PC-3 (cell line): ENCODE measurements at places on chromosomes 1 and 21. TPM values are rescaled to one million over a fixed set of nuclear protein-coding genes. Genes with fewer than 3 reads are reported as not detected.

DNA sequence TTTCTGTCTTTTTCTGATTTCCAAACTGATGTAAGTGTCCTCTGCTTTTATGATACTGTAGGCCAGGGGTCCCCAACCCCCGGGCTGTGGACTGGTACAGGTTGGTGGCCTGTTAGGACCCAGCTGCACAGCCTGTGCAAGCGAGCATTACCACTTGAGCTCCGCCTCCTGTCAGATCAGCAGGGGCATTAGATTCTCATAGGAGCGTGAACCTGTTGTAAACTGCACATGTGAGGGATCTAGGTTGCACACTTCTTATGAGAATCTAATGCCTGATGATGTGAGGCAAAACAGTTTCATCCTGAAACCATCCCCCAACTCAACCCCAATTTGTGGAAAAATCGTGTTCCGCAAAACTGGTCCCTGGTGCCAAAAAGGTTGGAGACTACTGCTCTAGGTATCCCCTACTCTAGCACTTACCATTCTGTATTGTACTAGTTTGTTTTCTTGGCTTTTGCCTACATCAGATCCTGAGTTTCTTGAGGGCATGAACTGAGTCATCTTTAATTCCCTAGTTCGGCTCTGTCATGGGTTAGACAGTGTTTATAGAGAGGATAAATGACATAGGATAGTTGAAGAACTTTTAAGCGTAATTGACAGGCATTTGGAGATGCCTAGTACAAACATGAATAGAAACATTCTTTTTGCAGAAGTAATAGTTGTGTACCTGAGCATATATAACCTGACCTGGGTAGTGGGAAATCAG is 4.1 kb downstream of the ABCD3 start:
- no peaks in the 10 kb centered on the region for H3K36me3 ChIP-seq
- H3K27ac ChIP-seq, result no peak overlapping the region
- peak; percentile 62 for DNase-seq

- H3K36me3 ChIP-seq, result peaks cover 32% of the 10 kb centered on the region
- no peaks in the 10 kb centered on the region for H3K4me1 ChIP-seq
- DNase-seq, result no peak
- H3K27ac ChIP-seq, result no peak overlapping the region
These were observed 56.5 kb downstream of the CCDC18 start for GRCh38 chr1:93237021-93237420.

- peaks cover 52% of the 10 kb centered on the region for H3K4me1 ChIP-seq
- no peak overlapping the region for H3K4me3 ChIP-seq
- H3K27ac ChIP-seq, result peak overlapping the region; percentile 72
- DNase-seq, result peak; percentile 64
These were observed 29.7 kb downstream of the C1orf21 start for GRCh38 chr1:184416481-184416880.

- H3K36me3 ChIP-seq, result no peaks in the 10 kb centered on the region
- H3K27me3 ChIP-seq, result no peaks in the 10 kb centered on the region
- DNase-seq, result no peak
- H3K27ac ChIP-seq, result no peak overlapping the region
These were observed 26.6 kb downstream of the UBE4B start for GRCh38 chr1:10059342-10059718.

DNA sequence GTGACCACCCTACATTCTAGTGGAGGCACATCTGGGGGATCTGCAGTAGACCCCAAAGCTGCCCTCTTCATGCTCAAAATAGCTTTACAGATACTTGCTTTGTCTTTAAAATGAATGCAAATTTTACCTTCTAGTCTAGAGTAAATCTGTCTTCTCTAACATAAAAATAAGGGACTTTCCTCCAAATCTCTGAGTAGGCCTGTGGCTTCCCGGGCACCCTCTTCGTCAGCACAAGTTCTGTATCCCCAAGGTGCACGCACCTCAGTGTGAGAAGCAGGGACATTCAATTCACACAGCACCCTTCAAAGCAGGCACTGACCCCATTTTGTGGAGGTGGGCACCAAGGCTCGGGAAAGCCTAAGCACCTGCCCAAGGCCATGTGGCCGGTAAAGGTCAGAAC is 19.0 kb downstream of the MEF2D start:
- peaks cover 46% of the 10 kb centered on the region for H3K36me3 ChIP-seq
- no peak overlapping the region for H3K27ac ChIP-seq
- no peak overlapping the region for H3K4me3 ChIP-seq
- no peaks in the 10 kb centered on the region for H3K27me3 ChIP-seq
- H3K4me1 ChIP-seq, result peaks cover 15% of the 10 kb centered on the region
- DNase-seq, result no peak

DNA sequence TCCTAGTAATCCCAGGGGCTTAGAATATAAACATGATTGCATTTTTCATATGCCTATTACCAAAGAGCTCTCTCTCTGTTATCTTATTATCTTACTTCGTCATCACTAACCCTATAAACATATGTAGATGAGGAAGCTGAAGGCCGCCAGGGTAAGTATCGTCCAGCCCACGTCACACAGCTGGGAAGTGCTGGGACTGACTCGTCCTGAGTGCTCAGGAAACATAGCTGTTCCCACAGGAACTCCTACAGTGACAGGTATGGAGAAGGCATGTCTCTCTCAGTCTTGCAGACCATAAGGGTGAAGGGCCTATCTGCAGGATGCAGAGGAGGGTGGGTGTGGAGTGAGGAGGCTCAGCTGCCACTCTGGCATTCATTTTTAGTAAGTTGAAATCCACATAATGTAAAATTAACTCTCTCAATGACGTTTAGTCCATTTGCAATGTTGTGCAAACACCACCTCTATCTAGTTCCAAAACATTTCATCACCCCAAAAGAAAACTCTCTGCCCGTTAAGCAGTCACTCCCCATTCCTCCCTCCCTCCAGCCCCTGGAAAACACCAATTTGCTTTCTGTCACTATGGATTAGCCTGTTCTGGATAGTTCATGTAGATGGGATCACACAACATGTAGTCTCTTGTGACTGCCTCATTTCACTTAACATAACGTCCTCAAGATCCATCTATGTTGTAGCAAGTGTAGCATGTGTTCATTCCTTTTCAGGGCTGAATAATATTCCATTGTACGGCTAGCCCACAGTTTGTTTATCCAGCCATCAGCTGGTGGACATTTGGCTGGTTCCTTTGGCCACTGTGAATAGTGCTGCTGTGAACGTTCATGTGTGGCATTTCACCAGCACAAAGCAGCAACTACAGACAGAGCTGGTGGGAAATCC is 68.3 kb downstream of the TCP10L start:
- DNase-seq, result peak; percentile 82
- peak overlapping the region; percentile 93 for H3K27ac ChIP-seq
- H3K27me3 ChIP-seq, result no peaks in the 10 kb centered on the region
- no peaks in the 10 kb centered on the region for H3K36me3 ChIP-seq

- no peak for DNase-seq
- H3K27ac ChIP-seq, result no peak overlapping the region
- H3K36me3 ChIP-seq, result no peaks in the 10 kb centered on the region
- no peaks in the 10 kb centered on the region for H3K4me1 ChIP-seq
- no peaks in the 10 kb centered on the region for H3K27me3 ChIP-seq
These were observed 7.0 kb downstream of the PLPPR4 start for GRCh38 chr1:99271249-99271648.

- peaks cover 14% of the 10 kb centered on the region for H3K4me1 ChIP-seq
- H3K4me3 ChIP-seq, result no peak overlapping the region
- no peak overlapping the region for H3K27ac ChIP-seq
- H3K36me3 ChIP-seq, result no peaks in the 10 kb centered on the region
- DNase-seq, result no peak
- H3K27me3 ChIP-seq, result no peaks in the 10 kb centered on the region
These were observed 47.1 kb downstream of the ZNF697 start for GRCh38 chr1:119600976-119601375.

DNA sequence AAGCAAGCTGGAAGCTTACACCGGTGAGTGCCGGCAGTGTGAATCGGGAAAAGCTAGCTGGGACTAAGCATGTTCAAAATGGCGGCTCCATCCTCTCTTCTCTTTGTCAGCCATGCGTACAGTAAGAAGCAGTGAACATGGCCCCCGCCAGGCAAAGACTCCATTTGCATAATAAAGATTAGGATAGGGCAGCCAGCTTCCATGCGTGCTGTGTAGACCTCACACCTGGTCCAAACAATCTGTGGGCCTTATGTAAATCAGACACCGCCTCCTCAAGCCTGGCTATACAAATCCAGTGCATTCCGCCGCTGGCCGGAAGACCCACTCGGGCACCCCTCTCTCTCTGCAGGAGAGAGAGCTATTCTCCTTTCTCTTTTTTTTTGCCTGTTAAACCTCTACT is 150.3 kb downstream of the TIAM1 start:
- H3K4me1 ChIP-seq, result peaks cover 23% of the 10 kb centered on the region
- H3K36me3 ChIP-seq, result no peaks in the 10 kb centered on the region
- no peak overlapping the region for H3K27ac ChIP-seq
- H3K4me3 ChIP-seq, result no peak overlapping the region
- DNase-seq, result no peak

DNA sequence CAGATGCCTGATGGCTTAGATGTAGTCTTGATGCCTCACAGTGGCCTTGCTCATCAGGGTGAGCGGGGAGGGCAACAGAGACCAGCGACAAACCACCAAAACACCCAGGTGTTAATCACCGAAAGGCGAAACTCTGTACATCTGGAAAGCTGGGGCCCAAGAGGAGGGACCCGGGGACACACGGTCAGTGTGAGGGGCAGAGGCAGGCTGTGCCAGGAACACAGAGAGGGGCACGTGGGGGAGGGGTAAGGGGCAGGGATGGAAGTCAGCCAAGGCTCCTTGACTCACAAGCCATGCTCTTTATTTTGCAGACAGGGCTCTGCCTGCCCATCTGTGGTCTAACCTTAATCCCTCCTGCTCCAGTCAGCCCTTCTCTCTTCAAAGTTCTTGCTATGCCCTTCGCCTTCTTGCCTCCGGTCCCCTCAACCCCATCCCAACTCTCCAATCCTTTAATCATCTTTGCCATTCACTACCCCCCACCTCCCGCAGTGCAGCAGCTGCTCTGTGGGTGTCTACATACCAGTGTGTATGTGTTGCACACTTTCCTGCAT is 4.3 kb downstream of the MEF2D start:
- H3K4me1 ChIP-seq, result peaks cover 29% of the 10 kb centered on the region
- H3K4me3 ChIP-seq, result no peak overlapping the region
- H3K27ac ChIP-seq, result no peak overlapping the region
- DNase-seq, result no peak
- H3K36me3 ChIP-seq, result 0 out of 2 replicates have a peak, but pooled peaks cover 8% of the 10 kb centered on the region

- H3K36me3 ChIP-seq, result no peaks in the 10 kb centered on the region
- peaks cover 55% of the 10 kb centered on the region for H3K27me3 ChIP-seq
- no peak overlapping the region for H3K27ac ChIP-seq
- no peaks in the 10 kb centered on the region for H3K4me1 ChIP-seq
These were observed 35.5 kb upstream of the LRRC52 start for GRCh38 chr1:165508291-165508690.

DNA sequence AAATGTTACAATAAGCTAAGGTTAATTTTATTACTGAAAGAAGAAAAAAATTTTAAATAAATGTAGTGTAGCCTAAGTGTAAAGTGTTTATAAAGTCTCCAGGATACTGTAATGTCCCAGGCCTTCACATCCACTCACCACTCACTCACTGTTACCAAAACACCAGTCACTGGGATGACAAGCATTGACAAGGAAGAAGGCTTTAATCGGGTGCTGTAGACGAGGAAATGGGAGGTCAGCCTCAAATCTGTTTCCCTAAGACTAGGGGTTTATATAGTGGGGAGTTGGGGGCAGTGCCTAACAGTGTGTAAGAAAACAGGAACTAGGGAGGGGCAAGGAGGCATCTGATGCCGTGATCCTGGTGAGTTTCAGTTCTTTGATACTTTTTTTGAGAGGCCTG is 69.4 kb downstream of the CHRM3 start:
- no peak overlapping the region for H3K4me3 ChIP-seq
- 0 out of 2 replicates have a peak, but pooled peaks cover 4% of the 10 kb centered on the region for H3K4me1 ChIP-seq
- H3K27me3 ChIP-seq, result no peaks in the 10 kb centered on the region

- H3K36me3 ChIP-seq, result no peaks in the 10 kb centered on the region
- H3K27me3 ChIP-seq, result peaks cover 24% of the 10 kb centered on the region
- peak; percentile 43 for DNase-seq
- H3K4me1 ChIP-seq, result no peaks in the 10 kb centered on the region
These were observed 10.0 kb downstream of the PDPN start for GRCh38 chr1:13593511-13594131.

- H3K27me3 ChIP-seq, result no peaks in the 10 kb centered on the region
- H3K27ac ChIP-seq, result peak overlapping the region; percentile 97
- DNase-seq, result no peak
These were observed 95.0 kb downstream of the TEX35 start for GRCh38 chr1:178607718-178608408.

- DNase-seq, result no peak
- H3K4me1 ChIP-seq, result no peaks in the 10 kb centered on the region
- no peaks in the 10 kb centered on the region for H3K36me3 ChIP-seq
- H3K27ac ChIP-seq, result no peak overlapping the region
- no peak overlapping the region for H3K4me3 ChIP-seq
These were observed 78.8 kb downstream of the MRPL39 start for GRCh38 chr21:25528515-25528914.

DNA sequence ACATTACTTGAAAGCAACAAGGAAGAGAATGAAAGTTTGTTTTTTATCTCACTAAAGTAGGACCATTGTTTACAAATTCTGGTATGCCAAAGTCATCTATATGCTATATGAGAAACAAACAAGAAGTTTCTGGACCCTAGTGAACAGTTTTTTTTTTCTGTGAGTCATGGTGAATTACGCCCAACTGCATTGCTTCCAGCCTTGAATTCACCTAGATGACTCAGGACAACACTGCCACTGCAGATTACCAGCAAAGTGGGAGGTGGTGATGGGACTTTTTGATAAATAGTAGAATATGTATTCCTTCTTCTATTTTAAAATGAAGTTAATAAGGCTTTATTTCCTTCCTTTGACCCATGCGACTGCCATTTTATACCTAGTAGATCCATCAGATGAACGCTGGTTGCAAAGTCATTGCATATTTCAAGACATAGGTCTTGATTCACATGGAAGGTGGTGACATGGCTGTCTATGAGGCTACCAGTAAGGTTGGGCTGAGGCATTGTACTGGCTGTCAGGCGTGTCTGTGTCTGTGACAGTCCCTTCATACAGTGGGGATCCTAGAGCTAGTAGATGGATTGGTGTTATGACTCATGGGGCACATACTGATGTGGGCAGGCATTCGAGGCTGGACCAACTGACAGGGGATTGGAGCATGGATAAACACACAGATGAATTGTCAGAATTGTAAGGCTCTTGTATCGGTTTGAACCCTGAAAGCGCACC is 49.1 kb upstream of the APOBEC4 start:
- H3K36me3 ChIP-seq, result no peaks in the 10 kb centered on the region
- H3K27ac ChIP-seq, result no peak overlapping the region
- H3K27me3 ChIP-seq, result no peaks in the 10 kb centered on the region
- H3K4me1 ChIP-seq, result no peaks in the 10 kb centered on the region; the same call in 1 of the 2 replicates
- no peak for DNase-seq

- no peak overlapping the region for H3K4me3 ChIP-seq
- H3K27ac ChIP-seq, result no peak overlapping the region
- no peak for DNase-seq
These were observed 8.8 kb upstream of the RNF223 start for GRCh38 chr1:1082776-1083415.

- H3K27me3 ChIP-seq, result no peaks in the 10 kb centered on the region
- no peak overlapping the region for H3K4me3 ChIP-seq
- H3K27ac ChIP-seq, result no peak overlapping the region
- no peak for DNase-seq
- peaks cover 18% of the 10 kb centered on the region for H3K4me1 ChIP-seq
- no peaks in the 10 kb centered on the region for H3K36me3 ChIP-seq
These were observed 519.1 kb downstream of the SMYD3 start for GRCh38 chr1:245987997-245988392.

PTP4A2 gene
- 335 and 340 TPM in 2 replicates for total RNA-seq

RGS18 gene
- total RNA-seq, result not detected in 2 replicates

FCGR1A gene
- not detected in 2 replicates for total RNA-seq

SERINC2 gene
- 44.6 and 51.5 TPM in 2 replicates for total RNA-seq

TAGLN2 gene
- 1,281 and 1,584 TPM in 2 replicates for total RNA-seq

ST6GALNAC5 gene
- 0.36 and 1.2 TPM in 2 replicates for total RNA-seq

GNG12 gene
- 54.1 and 66.1 TPM in 2 replicates for total RNA-seq

GPA33 gene
- total RNA-seq, result 0.04 and 0.12 TPM in 2 replicates

HUNK gene
- not detected in 2 replicates for total RNA-seq

KCNA3 gene
- not detected in 2 replicates for total RNA-seq
